Stromal cell of bone marrow (primary cell): ENCODE measurements at places on chromosomes 16 and 17.

DNA sequence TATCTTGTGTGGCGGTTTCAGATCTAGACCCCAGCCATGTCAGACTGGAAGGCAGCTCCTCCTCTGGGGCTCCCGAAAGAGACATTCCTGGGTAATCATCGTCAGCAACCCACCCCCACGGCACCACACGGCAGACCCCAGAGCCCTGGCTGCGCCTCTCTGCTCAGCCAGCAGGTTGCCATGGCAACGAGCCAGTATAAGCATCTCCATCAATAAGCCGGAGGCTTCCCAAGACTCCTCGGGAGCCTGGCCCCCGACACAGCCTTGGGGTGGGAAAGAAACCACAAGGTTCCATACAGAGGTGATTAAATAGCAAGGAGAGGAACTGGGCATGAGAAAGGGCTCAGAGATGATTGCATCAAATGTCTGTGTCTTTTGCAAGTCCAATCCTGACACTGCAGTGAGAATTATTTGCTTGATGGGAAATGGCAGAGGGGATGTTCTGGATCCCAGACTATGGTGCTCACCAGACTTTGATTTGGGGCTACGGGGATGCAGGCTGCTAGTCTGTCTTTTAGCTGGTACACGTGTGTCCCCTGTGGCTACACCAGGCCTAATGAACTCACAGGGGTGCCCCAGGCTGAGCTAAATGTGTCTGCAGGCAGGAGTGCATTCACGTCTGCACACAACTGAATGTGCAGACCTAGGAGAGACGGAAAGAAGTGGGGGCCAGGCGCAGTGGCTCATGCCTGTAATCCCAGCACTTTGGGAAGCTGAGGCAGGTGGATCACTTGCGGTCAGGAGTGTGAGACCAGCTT, 320.5 kb upstream of the TNRC6C start:
- no peak for DNase-seq

DNA sequence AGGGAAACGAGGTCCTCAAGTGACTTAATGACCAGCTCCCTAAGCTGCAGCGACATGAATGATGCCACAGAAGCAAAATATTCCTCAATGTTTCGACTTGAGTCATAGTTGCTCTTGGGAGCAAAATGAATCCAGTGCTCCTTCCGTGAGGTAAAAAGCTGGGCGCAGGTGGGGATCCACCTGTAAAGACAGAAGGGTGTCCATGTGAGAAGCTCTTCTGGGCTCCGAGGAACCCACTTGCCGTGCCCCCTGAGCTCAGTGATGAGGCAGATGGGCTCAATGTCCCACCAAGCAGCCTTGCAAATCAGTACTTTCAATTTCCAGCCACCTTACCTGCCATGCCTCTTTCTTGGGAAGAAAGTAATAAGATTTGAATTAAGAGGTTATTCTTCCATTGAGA, 25.5 kb downstream of the DNAH3 start:
- DNase-seq = no peak

DNA sequence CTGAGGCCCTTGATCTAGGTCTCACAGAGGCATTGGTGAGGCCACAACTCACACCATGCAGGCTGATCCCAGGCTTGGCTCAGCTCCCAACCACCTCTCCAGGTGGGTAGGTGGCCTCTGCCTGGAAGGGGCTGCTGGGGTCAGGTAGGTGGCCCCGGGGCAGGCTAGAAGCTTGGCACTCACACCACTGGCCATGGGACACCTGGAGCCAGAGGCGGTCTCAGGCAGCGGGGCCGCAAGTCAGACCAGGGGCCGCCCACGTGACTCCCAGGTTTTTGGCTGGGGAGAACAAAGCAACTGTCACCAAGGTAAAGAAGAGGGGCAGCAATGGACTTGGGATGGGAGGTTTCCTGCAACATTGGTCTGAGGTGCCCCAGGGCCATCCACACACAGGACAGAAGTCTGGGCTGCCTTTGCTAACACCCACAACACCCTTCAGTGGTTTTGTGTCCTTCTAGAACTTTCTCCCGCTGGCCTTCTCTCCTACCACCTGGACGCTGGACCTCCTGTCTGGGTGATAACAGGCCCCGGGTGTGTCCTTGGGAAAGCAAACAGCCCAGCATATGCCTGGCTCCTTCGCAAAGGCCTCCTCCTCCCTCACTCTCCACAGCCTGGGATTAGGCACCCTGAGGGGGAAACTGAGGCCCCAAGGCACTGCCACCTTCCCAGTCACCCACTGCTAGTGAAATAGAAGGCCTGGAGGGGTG, 16.4 kb downstream of the C16orf74 start:
- no peak for DNase-seq

- no peak for DNase-seq
These were observed 106.5 kb upstream of the COX10 start for GRCh38 chr17:13962716-13963240.

DNA sequence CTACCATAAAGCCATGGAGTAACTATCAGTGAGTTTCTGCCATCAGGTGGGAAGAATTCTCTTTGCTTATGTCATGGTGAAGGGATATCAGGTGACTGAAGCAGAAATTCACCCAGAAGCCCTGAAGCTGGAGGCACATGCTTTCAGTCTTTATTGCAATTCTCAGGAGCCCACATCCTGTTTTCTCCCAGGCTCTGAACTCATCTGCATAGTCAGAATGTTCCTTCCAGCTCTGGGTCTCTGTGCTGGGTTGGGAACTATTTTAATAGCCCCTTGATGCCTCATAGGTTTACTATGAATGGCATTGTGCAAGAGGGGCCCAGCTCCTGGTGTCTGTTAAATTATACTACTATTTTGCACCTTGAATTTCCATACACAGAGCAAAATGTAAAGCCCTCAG, 198.4 kb upstream of the SOX9 start:
- peak; percentile 26 for DNase-seq

GRCh38 chr17:78211032-78211431, 3.0 kb upstream of the BIRC5 start:
- DNase-seq = no peak

DNA sequence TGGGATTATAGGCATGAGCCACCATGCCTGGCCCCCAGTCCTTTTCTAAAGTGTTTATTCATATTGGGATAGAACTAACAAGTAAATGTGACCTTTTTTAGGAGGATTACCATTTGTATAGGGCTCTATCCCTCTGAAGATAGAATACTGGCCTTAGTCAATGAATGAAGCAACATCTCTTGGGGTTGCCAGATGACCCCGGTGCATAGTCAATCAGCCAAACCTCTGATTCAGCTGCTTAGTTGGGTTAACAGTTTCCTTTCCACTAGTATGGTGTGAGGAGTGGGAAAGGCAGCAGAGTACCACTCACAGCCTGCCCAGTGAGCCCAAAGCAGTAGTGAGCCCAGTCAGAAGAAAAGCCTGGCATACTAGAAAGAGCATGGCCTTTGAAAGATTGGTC, 94.6 kb upstream of the TBX2 start:
- peak; percentile 44 for DNase-seq

DNA sequence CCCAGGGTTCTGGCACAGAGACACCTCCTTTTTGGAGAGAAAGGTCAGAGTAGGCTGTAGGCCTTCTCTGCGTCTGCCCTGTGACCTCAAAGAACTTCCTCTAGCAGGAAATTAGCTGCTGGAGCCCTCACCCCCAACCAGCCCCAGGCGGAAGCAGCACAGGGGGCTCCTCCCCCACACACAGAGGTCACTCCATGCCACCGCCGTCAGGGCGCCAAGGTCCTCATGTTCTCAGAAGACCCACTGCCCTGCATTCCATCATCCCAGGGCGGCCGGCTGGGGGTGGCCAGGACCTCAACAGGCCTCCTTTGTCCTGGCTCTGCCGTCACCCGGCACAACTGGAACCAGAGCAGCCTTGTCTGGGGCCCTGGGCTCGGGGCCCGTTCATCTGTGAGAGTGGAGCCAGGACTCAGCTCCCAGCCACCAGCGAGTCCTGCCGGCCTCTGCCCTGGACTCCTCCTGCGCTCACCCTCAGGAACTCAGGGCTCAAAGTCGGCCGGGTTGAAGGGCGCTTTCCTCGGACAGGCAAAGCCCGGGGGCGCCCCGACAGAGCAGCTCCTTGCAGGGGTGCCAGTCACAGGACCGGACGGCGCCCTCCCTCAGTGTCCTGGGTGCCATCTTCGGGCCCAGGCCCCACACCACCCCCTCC, 1.2 kb downstream of the TMC6 start:
- DNase-seq = no peak

- DNase-seq = no peak
These were observed 5.2 kb upstream of the ALDOA start for GRCh38 chr16:30060346-30060745.

GRCh38 chr17:74117999-74118421, 85.5 kb upstream of the RPL38 start:
- DNase-seq = no peak

DNA sequence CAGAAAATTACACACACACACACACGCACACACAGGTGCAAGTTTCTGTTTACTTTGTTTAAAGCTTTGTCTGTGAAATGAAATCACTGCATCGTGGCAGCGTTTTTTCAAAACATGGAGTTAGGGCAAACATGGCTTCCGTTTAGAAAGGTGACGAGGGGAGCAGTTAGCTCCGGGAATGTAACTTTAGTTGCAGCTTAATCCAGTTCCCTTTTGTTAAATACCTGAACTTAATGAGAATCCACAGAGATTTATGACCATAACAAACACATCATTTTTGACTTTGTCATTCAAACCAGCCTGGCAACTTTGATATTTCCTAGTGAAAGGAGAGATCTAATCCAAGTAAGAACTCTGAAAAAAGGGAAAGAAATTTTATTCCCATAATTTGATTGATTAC, 12.1 kb downstream of the HS3ST3A1 start:
- no peak for DNase-seq

DNA sequence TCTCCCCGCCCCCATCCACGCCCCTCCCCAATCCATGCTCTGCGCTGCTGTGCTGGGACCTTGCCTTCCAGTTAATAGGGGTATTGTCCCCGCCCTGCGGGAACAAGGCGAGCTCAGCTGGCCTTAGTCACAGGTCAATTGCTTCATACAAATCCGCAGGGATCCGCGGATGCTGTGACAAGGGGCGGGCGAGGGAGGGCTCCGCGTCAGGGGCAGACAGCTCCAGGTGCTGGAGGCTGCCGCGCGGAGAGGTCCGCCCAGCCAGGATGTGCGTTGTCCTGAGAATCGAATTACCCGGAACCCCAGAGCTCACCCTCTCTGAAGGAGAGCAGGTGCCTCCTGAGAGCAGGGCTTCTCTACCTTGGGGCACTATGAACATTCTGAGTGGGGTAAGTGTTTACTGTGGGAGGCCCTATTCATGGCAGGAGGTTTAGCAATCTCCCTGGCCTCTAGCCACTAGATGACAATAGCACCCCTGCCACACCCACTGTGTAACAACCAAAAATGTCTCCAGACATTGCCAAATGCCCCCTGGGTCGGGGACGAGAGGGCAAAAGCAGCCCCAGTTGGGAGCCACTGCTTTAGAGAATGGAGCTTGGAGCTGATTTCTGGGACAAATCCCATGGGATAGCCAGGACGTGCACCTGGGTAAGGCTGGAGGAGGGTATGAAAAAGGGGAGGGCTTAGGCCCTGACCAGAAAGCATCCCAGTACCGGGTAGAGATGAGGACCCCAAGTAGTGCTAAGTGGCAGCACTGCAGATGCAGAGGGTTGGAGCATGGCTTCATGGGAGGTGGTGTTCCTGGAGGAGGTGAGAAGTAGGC, 138.2 kb downstream of the CYLD start:
- DNase-seq = no peak

- no peak for DNase-seq
These were observed 12.0 kb downstream of the SNN start for GRCh38 chr16:11679941-11680911.

DNA sequence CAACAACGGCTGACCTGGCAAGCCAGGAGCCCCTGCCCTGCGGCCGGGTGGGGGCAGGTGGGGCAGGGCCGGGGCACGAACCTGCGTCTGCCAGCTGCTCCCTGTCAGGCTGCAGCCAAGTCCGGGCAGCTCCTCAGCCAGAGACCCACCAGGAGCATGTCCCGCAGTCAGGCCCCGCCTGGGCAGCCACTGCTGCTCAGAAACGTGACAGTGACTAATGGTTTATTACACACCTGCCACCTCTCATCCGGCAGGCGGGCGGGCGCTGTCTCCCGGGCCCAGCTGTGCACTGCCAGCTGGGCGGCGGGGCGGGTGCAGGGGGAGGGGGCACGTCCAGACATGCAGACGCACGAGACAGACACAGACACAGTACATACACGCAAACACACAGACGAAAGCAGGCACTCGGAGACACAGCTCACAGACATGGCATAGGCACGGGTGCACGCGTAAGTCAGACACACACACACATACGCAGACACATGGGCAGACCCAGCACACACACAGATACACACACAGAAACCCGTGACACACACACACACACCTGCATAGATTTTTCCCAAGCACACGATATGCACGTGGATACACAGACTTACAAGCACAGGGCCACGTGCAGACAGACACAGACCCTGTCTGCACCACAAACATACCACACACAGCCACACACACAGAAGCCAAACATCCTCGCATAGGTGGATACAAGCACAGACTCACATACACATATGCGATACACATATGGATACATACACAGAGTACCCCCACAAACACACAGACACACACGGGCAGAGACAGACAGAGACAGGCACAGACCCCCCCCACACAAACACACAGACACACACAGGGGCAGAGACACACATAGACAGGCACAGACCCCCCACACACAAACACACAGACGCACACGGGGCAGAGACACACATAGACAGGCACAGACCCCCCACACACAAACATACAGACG, 248.3 kb upstream of the CIBAR2 start:
- no peak for DNase-seq

- no peak for DNase-seq
These were observed 16.5 kb downstream of the NMT1 start for GRCh38 chr17:45077643-45078042.

- DNase-seq = no peak
These were observed 3.0 kb upstream of the ADAMTS18 start for GRCh38 chr16:77437859-77438258.

DNA sequence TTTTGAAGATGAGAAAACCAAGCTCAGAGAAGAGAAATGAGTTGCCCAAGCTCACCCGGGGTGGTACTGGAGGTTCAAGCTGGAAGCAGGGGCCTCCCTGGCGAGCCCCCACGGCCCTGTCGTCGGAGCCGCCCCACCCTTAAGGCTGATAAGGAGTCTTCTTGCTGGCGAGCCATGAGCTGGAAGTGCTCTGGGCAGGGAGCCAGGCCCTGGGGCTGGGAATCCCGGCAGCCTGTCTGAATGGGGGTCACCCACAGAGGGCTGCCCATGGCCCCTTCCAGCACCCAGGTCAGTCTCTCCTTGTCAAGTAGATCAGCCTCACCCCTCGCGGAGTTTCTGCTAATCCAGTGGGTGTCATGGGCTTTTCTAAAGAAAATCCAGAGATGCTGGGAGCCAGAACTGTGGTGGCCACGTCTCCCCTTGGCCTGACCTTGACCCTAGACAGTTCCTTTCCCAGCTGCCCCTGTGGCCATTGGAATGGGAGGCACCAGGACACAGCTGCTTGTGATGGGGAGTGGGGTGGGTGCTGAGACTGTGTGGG, 1.2 kb upstream of the P2RX1 start:
- DNase-seq = no peak

- no peak for DNase-seq
These were observed 52.8 kb downstream of the SDK2 start for GRCh38 chr17:73591296-73592078.
